ENCODE measurements at places on chromosomes 6 and 20. TPM values are rescaled to one million over a fixed set of nuclear protein-coding genes. Genes with fewer than 3 reads are reported as not detected.

Gene AIF1
- 80.8 TPM for total RNA-seq

DNA sequence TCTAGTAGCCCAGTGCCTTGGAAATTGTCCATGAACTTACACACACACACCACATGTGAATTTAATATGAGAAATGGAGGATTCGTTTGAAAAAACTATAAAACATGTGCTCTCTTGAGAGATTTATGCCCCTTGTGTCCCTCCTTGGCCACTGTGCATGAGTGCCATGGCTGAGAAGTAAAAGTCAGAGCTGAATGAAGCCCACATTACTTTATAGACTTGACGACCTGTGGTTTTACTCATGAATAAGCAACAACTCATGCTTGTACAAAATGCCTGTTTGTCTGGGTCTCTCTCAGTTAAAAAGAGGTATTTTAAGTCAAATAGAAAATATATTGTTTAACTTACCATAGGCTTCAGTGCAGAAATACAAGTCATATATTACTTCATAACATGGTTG is 102.7 kb downstream of the KCNQ5 start:
- no peak overlapping the region for H3K4me3 ChIP-seq
- H3K27ac ChIP-seq, result no peak overlapping the region
- no peaks in the 10 kb centered on the region for H3K27me3 ChIP-seq

DNA sequence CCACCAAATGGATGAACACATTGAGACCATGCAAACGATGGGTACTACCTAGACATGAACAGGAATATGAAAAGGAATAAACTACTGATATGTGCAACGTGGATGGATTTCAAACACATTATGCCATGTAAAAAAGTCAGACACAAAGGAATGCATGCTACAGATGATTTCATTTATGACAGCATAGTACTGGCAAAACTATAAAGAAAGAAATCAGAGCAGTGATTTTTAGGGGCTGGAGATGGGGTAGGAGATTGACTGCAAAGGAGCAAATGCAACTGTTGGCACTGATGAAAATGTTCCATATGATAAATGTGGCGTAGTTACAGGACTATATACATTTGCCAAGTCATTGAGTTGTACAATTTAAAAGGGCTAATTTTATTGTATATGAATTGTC is 13.4 kb upstream of the COL12A1 start:
- no peaks in the 10 kb centered on the region for H3K36me3 ChIP-seq
- H3K4me1 ChIP-seq, result peaks cover 38% of the 10 kb centered on the region
- H3K4me3 ChIP-seq, result no peak overlapping the region
- no peak overlapping the region for H3K27ac ChIP-seq
- no peaks in the 10 kb centered on the region for H3K27me3 ChIP-seq

Gene SIRPG
- not detected for total RNA-seq

- H3K36me3 ChIP-seq, result no peaks in the 10 kb centered on the region
- H3K27ac ChIP-seq, result no peak overlapping the region
- H3K27me3 ChIP-seq, result no peaks in the 10 kb centered on the region
- DNase-seq, result no peak
Measured at GRCh38 chr6:4981761-4982160, 22.1 kb downstream of the RPP40 start.

DNA sequence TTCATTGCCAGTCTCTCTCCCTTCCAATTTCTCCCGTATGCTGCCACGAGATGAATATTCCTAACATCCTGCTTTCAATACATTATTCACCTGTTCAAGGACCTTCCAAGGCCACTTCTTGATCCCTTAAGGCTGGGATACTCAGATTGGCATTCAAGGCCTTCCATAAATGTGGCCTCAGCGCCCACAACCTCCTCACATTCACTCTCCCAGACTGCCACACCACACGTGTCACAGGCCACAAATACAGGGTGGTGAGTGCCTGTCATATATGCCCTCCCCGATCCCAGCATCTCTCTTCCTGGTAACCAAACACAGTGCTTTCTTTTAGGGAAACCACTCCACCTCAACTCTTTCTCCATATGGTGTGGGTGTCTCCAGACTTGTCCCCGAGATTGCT is 55.5 kb downstream of the TTI1 start:
- no peak overlapping the region for H3K27ac ChIP-seq
- no peaks in the 10 kb centered on the region for H3K4me1 ChIP-seq
- no peak overlapping the region for H3K4me3 ChIP-seq
- peaks cover 21% of the 10 kb centered on the region for H3K36me3 ChIP-seq

GRCh38 chr6:113969888-113970804 is 802 bp downstream of the HDAC2 start:
- H3K27me3 ChIP-seq, result no peaks in the 10 kb centered on the region
- no peaks in the 10 kb centered on the region for H3K36me3 ChIP-seq
- peaks cover 30% of the 10 kb centered on the region for H3K4me1 ChIP-seq
- peak overlapping the region; percentile 96 for H3K4me3 ChIP-seq
- H3K27ac ChIP-seq, result peak overlapping the region; percentile 97

- H3K27ac ChIP-seq, result no peak overlapping the region
- no peaks in the 10 kb centered on the region for H3K4me1 ChIP-seq
- no peaks in the 10 kb centered on the region for H3K36me3 ChIP-seq
- no peak for DNase-seq
Measured at GRCh38 chr20:58815448-58815847, 35.3 kb downstream of the GNAS-AS1 start.

Gene CCM2L
- total RNA-seq, result 5.0 TPM

Gene NRSN1
- not detected for total RNA-seq
